ENCODE measurements at places on chromosomes 4 and X.

- no peak for DNase-seq
These were observed 84.0 kb downstream of the PRKG2 start for GRCh38 chr4:81131066-81131465.

DNA sequence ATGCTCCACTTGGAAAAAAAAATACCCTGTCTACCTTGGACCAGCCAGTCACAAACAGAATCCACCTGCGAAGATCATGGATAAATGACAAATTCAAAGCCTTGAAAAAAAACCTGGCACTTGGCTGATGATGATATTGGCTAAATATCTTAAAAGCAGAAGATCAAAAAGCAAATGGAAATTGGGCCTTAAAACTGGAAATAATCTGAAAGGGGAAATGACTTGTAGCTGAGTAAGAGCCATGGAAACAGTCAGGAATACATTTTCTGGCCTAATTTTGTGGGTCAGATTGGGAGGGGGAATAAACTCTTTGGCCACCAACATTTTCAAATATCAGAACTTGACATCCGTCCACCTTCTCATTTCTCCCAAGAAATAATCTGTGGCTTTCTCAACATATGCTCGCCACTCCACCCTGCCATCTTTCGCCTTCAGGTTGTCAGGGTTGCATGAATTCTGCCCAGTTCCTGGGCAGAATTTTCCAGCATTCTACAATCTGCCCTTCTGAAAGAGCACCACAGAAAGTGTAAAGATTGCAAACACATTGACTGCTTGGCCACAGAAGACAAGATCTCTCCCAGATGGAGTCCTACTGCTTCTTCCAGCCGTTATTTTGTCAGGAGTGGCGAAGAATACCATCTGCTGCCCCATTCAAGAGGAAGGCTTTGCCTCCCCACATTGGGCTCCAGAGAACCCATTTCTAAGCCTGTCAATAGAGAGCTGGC lies 1.7 kb upstream of the NDP start:
- DNase-seq: no peak

DNA sequence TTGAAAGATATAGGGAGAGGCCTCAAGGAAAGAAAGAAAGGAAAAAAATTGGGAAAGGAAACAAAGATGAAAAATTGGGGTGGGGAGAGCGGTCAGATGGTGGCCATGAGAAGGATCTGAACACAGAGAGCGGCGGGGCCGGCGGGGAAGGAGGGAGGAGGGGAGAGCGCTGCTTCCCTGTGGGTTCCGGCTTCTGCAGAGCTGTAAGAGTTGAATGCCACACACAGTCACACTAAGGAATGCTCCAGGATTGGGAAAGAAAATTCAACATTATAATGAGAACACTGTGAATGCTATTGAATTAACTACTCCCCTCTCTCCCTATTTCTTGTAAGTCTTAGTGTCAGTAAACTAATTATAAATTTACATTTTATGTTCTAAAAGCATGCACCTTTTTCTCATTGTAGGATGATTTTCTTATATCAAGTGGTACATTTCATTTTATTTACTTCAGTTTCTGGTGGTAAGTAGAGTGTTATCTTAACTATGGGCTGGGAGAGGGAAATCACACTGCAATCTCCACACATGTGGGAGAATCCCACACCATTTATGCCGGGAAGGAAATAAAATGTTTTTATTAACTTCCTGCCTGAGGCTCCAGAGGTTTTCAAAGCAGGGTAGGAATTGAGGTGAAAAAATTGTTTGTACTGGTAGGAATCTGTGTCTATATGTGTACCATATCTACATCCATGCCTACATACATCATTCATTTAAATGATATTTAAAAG lies 904 bp downstream of the F11 start:
- peak; percentile 22 for DNase-seq

- DNase-seq: no peak
These were observed 110.9 kb downstream of the FBXW7 start for GRCh38 chr4:152424977-152425376.

GRCh38 chr4:114267976-114268375 lies 288.5 kb upstream of the ARSJ start:
- DNase-seq: no peak

GRCh38 chrX:1649621-1650020 lies 34.8 kb downstream of the ASMT start:
- peak; percentile 3 for DNase-seq

- peak; percentile 80 for DNase-seq
These were observed 496.9 kb upstream of the DIPK2B start for GRCh38 chrX:45697591-45697990.

DNA sequence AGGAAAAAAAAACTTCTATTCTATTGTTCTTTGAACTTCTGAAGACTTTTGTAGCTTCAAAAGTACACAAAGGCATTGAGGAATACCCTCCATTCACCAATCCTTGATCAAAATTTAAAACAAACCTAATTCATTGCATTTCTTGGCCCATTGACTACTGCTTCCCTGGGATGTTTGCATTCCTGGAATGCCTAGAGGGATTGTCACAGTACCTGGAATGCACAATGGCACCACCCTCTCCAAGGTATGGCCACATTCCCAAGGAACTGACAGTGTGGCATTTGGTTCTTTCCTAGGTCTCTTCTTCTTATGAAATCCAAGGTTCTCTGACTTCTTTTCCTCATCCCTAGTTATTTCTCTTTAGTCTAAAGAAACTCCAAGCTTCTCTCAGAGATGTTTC lies 600.7 kb downstream of the CCSER1 start:
- peak; percentile 5 for DNase-seq

DNA sequence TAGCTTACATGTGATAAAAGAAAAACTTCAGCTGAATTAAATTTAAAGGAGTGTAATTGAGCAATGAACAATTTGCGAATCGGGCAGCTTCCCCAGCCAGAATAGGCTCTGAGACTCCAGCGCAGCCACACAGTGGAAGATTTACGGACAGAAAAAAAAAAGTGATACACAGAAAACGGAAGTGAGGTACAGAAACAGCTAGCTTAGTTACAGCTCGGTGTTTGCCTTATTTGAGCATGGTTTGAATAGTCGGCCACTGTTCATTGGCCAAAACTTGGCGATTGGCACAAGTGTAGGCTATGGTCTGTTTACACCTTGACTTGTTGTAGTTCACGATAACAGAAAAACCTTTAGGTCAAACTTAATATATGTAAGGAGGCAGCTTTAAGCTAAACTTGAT lies 16.7 kb upstream of the SUPT20HL1 start:
- DNase-seq: no peak

- DNase-seq: no peak
These were observed 70.5 kb downstream of the SOX3 start for GRCh38 chrX:140434347-140434746.

- peak; percentile 20 for DNase-seq
These were observed 119.2 kb upstream of the GRID2 start for GRCh38 chr4:92184566-92184965.

DNA sequence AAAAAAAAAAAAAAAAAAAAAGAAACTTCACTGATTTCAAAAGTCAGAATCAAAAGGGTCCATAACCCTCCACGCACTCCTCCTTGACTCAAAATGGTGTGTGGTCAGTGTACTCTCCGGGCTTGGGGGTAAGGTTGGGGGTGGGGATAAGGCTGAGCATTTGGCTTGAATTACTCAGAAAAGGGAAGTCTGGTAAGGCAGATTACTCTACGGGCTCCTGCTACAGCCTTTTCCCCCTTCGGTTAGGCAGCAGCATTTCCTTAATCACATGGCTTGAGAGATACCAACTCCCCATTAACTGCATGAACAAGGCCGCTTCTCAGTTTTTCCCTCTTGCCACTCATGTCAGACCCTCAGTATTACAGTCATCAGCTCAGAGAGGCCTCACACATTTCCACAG lies 135.4 kb upstream of the DUSP21 start:
- DNase-seq: no peak

GRCh38 chr4:151294833-151295496 lies 18.0 kb downstream of the PRSS48 start:
- DNase-seq: no peak

DNA sequence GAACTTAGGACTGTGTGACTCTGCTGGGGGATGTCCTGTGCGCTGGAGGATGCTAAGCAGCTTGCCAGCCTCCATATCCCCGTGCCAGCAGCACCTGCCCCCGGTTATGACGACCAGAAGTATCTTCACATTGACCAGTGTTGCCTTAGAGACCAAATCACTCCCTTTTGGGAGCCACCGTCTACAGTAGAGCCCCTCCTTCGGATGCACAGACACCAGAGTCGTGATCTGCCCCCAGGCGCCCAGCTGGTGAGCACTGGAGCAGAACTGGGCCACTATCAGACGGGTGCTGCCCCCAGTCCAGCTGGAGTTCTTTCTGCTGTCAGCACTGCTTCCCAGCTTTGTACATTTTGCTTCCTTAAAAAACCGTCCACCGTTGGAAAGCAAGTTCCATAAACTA lies 30.0 kb upstream of the TADA2B start:
- DNase-seq: no peak

- DNase-seq: peak; percentile 96
These were observed 348.7 kb downstream of the MAPK10 start for GRCh38 chr4:86011117-86011516.

GRCh38 chrX:24253469-24253868 lies 60.4 kb downstream of the SUPT20HL2 start:
- no peak for DNase-seq

- peak; percentile 36 for DNase-seq
These were observed 38.0 kb downstream of the MAGEE2 start for GRCh38 chrX:75746891-75747639.

Data from iris pigment epithelial cell (primary cell).